ENCODE measurements at places on chromosomes 12 and 14.

- peak; percentile 89 for DNase-seq
These were observed 96.4 kb upstream of the SOX5 start for GRCh38 chr12:24045816-24046257.

GRCh38 chr14:43247877-43248276 is 1259.2 kb downstream of the FSCB start:
- DNase-seq = no peak

GRCh38 chr12:11771356-11771755 is 121.9 kb downstream of the ETV6 start:
- peak; percentile 35 for DNase-seq

DNA sequence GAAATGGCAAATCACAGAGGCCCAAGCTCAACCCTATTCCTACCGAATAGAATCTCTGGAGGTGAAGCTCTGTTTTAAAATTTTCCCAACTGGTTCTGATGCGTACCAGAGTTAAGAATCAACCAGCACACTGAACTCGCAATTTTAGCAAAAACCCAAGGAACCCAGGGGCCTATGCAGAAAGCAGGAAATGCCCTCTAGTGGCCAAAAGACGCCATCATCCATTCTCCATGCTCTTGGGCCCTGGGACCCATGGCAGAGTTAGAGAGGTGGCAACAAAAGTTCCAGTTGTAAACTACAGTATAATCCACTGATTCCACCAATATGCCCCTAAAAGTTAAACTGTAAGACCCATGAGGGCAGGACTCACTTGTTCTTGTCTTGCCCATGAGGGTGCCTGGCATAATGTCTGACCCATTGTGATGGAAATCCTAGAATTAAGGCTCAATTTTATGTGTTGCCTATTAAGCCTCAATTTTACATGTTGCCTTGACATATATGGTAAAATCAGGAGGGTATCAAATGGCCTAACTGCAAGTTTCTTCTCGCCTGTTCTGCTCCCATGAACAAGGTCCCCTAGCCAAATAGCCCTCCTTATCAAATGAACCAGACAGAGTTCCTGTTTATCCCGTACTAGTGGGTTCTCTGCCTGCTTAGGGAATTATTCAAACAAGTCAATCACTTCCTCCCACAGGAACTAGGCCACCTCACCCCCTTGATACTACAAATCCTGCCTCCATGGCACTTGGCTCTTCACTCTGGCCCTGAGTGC is 137.5 kb upstream of the CPM start:
- peak; percentile 72 for DNase-seq

- DNase-seq = peak; percentile 67
These were observed 142.3 kb upstream of the ARHGAP5 start for GRCh38 chr14:31934767-31935266.

DNA sequence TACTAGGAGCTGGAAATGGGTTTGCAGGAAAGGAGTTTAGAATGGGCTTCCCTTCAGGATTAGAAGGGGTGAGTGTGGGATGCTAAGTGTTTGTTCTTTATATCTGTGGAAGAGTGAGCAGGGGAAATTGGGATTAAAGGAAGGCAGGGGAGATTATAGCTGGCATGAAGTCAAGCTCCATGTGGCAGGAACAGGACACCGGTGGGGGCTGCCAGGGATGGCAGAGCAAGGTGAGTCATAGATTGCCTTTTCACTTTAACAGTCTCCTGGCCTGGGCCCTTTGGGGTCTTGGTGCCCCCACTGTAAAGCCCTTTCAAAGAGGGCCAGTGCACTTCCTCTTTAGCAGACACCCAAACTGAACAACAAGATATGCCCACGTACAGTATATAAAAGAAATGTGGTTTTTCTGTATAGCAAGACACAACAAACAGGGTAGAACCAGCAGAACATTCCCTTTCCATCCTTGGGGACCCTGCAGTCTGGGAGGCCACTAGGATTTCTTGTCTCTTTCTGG is 23.1 kb upstream of the FBXO21 start:
- no peak for DNase-seq

DNA sequence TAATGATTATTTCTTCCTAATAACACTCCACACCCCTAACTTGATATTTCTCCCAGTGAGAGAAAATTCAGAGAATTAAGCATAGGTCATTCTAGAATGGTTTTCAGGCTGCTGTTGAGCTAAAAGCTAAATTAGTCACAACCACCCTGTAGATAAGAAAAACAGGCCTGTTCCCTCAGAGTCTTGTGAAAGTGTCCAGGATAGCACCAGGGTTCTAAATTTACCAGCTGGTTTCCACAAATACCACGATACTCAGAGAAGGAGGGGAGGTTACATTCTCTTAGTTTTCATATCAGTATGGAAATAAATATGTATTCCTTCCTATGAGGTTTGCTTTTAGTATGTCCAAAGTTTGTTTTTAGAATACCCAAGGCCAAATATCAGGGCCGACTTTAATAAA is 66.0 kb upstream of the YARS2 start:
- no peak for DNase-seq

GRCh38 chr14:56809270-56810146 is 771 bp downstream of the OTX2 start:
- no peak for DNase-seq

DNA sequence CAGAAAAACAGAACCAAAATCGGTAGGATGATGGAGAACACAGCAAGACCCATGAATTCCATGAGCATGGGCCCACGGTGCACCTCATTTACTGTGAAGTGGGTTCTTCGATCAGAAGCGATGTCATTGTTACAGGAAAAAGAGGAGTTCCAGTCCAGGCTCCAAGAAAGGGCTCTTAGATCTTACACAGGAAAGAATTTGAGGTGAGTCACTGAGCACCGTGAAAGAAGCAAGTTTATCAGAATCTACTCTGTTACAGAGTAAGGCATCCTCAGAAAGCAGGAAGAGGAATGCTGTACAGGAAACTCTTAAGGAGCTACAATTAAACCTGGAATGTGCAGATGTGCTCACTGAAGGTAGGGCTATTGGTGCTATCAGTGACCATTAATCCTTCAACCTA is 11.6 kb upstream of the CHFR start:
- no peak for DNase-seq

DNA sequence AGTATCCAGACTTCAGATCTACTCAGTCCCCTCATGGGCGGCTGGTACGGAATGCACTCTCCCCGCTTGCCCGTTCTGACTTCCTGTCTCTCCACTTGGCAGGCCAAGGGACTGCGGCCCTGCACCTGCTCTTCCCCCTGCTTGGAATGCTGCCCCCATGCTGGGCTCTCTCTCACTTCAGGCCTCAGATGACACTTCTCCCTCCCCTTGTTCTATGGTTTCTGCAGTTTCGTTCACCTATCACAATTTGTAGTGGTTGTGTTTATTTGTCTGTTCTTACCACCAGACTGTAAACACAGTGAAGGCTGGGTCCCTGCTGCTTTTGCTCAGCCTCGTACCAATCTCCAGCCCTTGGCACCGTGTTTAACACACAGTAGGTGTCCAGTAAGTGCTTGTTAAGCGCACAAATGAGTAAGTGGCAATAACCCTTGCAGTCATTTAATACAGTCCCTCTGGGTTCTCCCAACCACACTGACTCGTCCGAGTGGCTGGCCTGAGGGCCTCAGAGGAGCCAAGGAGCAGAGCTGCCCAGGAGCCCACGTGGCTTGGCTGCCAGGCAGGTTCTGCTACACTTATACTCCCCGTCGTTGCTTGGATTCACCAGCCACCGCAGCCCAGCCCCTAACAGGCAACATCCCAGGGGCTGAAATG is 11.8 kb downstream of the SLC6A12 start:
- no peak for DNase-seq

- DNase-seq = no peak
These were observed 86.5 kb upstream of the FOXN3 start for GRCh38 chr14:89503431-89503996.
